Esophagus squamous epithelium (tissue), 5 donors: ENCODE measurements at places on chromosomes 3 and 15. TPM values are rescaled to one million over a fixed set of nuclear protein-coding genes. Genes with fewer than 3 reads are reported as not detected.

The POTEB gene
- not detected for total RNA-seq

GRCh38 chr3:78941587-78941986 lies 826.2 kb downstream of the ROBO1 start:
- no peak for DNase-seq

GRCh38 chr3:30453360-30454039 lies 152.9 kb upstream of the TGFBR2 start:
- no peak for DNase-seq

DNA sequence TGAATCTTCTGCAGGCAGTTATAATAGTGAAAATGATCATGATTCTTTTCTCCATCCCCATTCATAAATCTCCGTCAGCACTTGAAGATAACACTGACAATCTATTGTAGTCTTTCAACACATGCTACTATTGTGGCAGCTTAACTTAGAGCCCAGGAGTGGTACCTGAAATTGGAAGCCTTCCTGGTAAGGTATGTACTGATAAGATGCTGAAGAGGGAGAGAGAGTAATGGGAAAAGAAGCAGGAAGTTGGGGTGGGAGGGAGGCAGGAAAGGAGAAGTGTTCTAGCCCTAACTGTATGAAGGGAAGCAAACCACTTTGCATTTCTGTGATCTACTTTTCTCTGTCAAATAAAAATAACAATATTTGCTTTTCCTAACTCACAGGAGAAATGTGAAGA lies 197.4 kb upstream of the RORA start:
- DNase-seq: no peak

The GATM gene
- 20.0 TPM for total RNA-seq

- DNase-seq: no peak
Observed at GRCh38 chr15:62782071-62782841, 260.3 kb upstream of the TPM1 start.

DNA sequence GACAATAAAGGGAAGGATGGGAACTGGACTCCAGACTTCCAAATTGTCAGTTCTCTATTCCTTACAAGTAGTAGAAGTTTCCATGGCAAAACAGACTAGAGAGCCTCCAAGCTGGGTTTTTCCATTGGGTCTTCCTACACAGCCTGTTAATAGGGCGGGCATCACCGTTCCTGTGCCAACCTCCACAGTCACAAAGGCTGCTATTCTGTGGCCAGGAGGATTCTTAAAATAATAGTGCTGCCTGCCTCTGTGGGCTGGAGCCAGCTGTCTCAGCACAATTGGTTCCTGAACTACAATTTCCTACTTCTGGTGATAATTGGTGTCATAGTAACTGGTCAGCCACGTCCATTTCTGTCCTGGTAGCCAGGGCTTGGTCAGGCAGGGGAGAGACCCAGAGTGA lies 38.6 kb downstream of the LYZL4 start:
- no peak for DNase-seq

DNA sequence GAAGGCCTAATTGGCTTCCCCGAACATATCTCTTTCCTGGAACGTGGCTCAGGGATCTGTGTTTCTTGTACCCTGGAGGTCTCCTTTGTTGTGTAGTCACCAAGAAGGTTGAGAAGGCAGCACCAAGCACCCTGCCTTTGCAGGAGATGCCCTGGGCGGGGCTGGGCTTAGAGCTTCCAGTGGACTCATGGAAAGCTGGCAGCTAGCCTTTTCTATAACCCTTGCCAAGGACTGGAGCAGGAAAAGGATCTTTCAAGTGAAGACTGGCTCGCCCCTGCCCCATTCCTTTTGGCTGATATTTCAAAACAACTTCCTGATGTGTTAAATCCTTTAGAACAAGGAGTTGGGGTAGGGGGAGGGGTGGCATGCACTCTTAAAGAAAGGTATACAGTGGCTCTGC lies 58.9 kb upstream of the EPHA6 start:
- no peak for DNase-seq

DNA sequence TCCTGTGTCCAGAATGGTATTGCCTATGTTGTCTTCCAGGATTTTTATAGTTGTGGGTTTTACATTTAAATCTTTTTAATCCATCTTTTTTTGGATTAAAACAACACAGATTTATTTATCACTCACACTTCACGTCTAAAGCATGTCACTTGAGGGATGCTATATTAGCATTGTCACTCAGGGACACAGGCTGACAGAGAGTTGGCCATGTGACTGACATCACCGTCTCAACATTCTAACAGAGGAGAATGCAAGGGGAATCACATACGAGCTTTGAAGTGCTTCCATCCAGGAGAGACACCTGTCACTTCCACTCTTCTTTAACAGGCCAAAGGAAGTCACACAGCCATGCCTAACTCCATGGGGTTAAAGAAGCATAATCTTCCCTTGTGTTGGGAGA lies 204.6 kb upstream of the AZI2 start:
- no peak for DNase-seq

DNA sequence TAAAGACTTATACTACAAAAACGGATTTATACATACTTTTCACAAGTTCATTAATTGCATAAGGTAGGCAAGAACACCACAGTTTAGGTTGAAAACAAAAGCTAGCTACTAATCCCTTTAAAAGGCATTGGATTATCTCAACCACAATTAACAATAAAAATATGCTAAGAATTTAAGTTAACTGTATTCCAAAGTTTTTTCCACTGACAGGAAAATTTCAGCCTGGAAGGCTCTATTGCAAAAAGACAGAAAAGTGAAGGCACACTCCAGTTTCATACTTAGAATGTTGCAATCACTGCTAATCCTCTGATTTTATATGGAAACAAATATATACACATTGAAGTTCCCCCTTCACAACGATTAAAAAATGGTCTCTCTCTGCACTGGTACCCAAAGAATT lies 71.5 kb downstream of the TJP1 start:
- no peak for DNase-seq

GRCh38 chr3:58507356-58508078 lies 15.6 kb downstream of the KCTD6 start:
- no peak for DNase-seq

DNA sequence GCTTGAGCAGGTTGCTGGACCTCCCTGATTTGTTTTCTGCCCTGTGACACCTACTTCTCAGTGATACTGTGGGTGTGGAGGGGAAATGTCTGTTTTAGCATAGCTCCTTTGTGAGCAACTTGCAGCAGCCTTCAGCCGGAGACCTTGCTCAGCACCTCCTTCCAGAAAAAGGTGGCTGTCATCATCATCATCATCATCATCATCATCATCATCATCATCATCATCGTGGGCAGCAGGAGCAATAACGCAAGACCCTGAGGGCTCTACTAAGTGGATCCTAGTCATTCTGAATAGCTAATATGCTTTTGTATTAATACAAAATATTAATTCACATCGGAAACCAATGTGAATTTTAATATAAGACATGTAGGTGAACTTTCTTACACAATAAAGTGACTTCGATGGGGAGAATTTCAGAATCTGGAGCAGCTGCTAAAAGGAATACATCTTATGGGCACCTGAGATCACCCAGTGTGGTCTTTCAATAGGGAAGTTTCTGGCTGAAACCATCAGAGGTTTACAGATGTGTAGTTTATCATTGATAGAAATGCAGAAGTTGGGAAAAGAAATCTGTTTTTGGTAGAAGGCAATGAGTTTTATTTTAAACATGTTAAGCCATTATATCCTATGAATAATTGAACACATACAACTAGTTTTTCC lies 8.6 kb downstream of the GABRR3 start:
- DNase-seq: no peak

GRCh38 chr15:40151991-40152390 lies 8.9 kb upstream of the BUB1B start:
- no peak for DNase-seq

DNA sequence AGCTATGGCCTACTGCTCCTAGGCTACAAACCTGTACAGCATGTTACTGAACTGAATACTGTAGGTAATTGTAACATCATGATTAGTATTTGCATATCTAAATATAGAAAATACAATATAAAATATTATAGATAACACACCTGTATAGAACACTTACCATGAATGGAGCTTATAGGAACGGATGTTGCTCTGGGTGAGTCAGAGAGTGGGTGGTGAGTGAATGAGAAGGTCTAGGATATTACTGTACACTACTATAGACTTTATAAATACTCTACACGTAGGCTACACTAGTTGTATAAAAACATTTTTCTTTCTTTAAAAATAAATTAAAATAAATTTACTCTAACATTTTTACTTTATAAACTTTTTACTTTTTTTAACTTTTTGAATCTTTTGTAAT lies 224.0 kb upstream of the CBLB start:
- no peak for DNase-seq

The GRAMD1C gene
- total RNA-seq: 6.3 TPM

- DNase-seq: no peak
Observed at GRCh38 chr15:66743703-66744536, 41.9 kb downstream of the SMAD6 start.

The GNB4 gene
- total RNA-seq: 15.8 TPM
